ENCODE measurements at places on chromosomes 3 and 15.

GRCh38 chr3:103372031-103372430 is 937.2 kb downstream of the ZPLD1 start:
- H3K27me3 ChIP-seq = no peaks in the 10 kb centered on the region
- H3K27ac ChIP-seq = no peak overlapping the region
- no peak for DNase-seq

GRCh38 chr3:17592956-17593355 is 149.5 kb downstream of the TBC1D5 start:
- no peaks in the 10 kb centered on the region for H3K4me1 ChIP-seq
- H3K36me3 ChIP-seq = peaks cover 24% of the 10 kb centered on the region
- H3K27me3 ChIP-seq = no peaks in the 10 kb centered on the region
- no peak overlapping the region for H3K27ac ChIP-seq
- no peak for DNase-seq

DNA sequence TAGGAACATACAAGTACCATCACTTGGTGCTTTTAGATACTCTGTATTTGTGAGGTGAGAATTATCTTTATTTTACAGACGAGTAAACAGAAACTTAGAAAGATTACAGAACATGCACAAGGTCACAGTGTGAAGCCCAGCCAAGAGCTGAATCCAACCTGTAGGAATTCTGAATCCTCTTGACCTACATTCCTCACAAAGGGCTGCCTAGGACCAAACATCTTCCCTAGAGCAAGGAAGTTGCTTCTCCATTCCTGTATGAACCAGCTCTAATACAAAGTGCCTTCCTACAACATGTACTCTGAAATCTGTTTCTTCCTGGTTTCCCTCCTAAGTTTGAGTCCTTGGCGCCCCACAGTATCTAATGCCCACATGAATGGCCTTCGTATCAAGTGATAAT is 2.9 kb downstream of the HDGFL3 start:
- no peak overlapping the region for H3K27ac ChIP-seq
- H3K27me3 ChIP-seq = peaks cover 41% of the 10 kb centered on the region
- no peak for DNase-seq
- no peak overlapping the region for H3K4me3 ChIP-seq
- peaks cover 4% of the 10 kb centered on the region for H3K36me3 ChIP-seq
- H3K4me1 ChIP-seq = peaks cover 15% of the 10 kb centered on the region

DNA sequence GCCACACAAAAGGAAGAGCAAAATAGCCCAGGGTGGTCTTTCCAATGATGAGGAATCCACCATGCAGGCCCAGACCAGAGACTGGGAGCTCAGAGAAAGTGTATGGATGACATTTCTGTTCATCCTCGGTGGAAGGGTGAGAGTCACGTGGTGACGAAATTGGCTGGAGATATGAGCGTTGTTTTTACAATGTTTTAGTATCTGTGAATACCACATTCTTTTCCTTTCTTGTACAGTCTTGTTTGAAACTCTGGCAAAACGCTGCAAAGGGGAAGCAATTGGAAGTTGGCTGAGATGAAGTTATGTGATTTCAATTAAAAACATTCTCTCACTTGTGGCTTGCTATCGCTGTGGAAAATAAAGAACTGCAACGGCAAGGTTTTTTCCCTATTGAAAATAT is 137.5 kb downstream of the MAGI1 start:
- no peak overlapping the region for H3K4me3 ChIP-seq
- no peak for DNase-seq
- H3K27me3 ChIP-seq = no peaks in the 10 kb centered on the region

GRCh38 chr15:93800805-93801204 is 430.6 kb upstream of the MCTP2 start:
- no peak for DNase-seq
- no peak overlapping the region for H3K4me3 ChIP-seq
